CMK (cell line): ENCODE measurements at places on chromosomes 13 and 19.
A peak's percentile ranks its signal among the peaks of the same experiment; 100 is the strongest.

GRCh38 chr13:76378767-76379166 lies 507.4 kb downstream of the KCTD12 start:
- DNase-seq, result no peak

- no peak for DNase-seq
These were observed 7.9 kb upstream of the SLC7A9 start for GRCh38 chr19:32877323-32877912.

DNA sequence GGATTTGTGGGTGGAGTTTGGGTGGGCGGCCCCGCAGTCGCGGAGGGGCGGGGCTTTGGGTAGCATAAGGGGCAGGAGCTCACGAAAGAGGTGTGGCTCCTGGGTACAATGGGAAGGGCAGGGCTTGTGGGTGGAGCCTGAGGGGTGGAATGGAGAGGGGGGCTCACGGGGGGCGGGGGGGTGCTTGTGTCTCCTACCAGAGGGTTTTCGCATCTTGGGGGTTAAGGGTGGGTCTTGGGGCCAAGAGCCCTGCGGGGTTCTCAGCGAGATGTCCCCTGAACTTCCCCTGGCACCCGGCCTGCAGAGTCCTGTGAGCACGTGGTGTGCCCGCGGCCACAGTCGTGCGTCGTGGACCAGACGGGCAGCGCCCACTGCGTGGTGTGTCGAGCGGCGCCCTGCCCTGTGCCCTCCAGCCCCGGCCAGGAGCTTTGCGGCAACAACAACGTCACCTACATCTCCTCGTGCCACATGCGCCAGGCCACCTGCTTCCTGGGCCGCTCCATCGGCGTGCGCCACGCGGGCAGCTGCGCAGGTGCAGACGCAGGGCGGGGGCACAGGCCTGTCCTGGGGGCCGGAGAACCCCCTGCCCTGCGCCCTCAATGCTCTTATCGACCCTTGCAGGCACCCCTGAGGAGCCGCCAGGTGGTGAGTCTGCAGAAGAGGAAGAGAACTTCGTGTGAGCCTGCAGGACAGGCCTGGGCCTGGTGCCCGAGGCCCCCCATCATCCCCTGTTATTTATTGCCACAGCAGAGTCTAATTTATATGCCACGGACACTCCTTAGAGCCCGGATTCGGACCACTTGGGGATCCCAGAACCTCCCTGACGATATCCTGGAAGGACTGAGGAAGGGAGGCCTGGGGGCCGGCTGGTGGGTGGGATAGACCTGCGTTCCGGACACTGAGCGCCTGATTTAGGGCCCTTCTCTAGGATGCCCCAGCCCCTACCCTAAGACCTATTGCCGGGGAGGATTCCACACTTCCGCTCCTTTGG lies 5.1 kb downstream of the FSTL3 start:
- peak; percentile 91 for DNase-seq

DNA sequence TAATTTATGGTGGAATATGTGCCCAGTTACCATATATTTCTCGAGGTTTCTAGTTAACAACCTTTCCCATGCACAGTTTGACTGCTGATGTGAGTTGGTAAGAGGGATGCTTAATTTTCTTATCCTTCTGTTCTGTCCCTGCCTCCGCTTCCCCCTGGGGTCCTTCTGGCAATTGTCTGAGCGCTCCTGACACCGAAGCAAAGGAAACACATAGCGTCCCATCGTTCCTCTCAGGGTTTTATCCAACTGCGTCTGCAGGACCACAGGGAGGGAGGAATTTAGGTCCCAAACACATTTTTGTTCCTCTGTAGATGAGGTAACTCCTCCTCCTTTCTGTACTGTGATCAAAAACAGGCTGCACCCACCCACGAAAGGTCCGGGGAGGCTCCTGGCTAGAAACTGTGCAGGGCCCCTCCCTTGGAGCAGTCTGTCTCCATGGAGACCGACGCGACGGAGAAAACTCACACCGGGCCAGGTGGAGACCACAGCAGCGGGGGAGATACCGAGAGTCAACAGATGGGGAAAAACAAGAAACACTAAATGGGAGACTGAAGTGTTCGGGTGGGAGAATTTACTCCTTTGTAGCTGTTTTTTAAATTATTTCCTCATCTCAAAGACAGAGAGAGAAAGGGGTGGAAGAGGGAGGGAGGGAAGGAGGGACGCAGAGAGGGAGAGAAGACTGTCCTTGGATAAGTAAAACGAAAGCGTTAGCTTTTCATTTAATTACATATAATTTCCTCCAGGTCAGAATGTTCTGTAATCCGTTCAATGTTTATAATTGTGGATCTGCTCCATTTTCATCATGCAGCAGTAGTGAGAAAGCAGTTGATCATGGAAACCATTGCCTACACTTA lies 191.8 kb upstream of the NBEA start:
- DNase-seq, result no peak

- DNase-seq, result no peak
These were observed 11.2 kb downstream of the DKKL1 start for GRCh38 chr19:49374665-49375434.

DNA sequence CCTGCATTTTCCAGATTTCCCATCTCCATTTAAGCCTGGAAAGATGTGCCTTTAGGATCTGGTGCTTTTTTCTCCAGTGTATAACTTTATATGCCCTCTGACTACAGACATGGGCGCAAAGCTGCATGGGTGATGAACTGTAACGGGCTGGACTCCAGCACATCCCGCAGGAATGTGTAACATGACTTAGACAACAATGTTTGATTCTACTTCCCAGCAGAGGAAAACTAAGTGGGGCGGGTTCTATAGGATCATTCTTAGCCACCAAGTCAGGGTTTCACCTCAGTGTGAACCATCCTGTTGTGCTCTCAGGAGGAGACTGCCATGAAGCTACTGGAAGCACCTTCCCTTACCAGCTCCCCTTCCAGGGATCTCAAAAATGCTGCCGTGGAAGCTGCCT lies 93.2 kb upstream of the SERP2 start:
- DNase-seq, result no peak

- DNase-seq, result no peak
These were observed 341.8 kb downstream of the FGF9 start for GRCh38 chr13:22012686-22013085.

- DNase-seq, result no peak
These were observed 19.1 kb upstream of the TEX101 start for GRCh38 chr19:43395561-43395960.

- DNase-seq, result no peak
These were observed 116.0 kb upstream of the MAB21L1 start for GRCh38 chr13:35592457-35592856.

- no peak for DNase-seq
These were observed 389.2 kb downstream of the DIAPH3 start for GRCh38 chr13:59774491-59774971.

DNA sequence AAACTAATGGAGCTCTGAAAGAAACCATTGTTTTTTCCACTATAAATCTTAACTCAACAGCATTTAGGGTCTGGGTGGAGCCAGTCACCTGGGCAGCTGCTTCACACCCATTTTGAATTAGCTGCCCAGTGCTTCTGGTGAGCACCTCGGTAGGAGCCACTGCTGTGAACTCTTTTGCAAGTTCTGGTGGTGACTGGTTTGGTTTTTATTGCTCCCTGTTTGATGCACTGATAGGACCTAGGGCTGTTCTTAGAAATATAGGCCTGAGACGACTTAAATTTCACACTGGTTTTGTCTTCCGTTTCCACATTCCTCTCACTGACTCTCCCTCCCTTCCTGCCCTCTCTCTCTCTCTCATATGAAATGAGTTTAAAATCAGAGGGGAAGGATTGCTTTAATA lies 103.9 kb downstream of the GGACT start:
- DNase-seq, result no peak

- DNase-seq, result no peak
These were observed 419.7 kb downstream of the KLF12 start for GRCh38 chr13:73714522-73714921.

GRCh38 chr13:74134777-74135325 lies 647 bp upstream of the KLF12 start:
- no peak for DNase-seq

DNA sequence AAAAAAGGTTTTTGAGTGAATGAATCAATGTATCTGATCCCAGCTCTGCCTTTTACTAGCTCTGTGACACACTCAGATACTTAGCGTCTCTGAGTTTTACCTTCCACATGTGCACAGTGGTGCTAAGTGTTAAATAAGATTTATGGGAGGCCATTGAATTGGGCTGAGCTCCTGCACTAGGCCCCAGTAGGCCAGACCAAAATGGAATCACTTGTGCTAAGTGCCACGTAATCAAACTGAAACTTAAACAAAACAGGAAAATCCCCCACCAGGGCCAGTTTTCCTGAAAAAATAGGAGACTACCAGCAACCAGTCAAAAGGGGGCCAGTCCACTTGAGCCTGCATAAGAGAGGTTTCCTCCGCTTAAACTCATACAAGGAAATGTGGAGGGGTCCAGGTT lies 40.9 kb downstream of the GJA3 start:
- no peak for DNase-seq
